ENCODE measurements at places on chromosomes 11 and 22.

DNA sequence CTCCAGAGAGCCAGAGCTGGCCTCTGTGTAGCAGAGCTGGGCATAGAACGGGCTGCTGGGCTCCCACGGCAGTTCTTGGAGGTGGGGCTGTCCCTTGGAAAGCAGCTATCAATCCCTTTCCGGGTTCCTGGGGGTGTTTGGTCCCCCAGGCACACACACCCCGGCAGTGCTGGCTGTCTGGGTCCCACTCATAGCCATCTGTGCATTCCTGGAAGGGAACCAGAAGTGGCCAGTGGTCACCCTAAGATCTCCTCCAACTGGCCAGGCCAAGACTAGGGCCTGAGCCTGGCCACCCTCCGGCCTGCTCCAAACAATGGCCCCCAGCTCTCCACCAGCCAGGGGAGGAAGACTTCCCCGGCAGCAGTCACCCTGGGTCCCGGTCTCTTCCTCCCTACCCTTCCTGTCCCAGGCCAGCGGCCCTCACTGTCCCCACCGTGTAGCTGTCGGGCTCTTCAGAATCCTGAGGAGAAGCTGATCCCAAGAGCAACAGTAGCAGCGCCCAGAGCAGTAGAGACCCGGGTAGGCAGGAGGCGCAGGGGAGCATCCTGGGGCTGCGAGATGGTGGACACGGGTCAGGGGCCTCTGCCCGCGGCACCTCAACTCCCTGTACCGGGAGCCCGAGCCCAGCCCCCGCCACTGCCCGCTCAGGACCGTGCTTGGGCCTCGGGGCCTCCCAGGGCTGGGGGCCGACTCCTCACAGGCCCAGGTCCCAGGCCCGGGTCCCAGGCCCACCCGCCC lies 620 bp downstream of the EFEMP2 start:
- DNase-seq = no peak

DNA sequence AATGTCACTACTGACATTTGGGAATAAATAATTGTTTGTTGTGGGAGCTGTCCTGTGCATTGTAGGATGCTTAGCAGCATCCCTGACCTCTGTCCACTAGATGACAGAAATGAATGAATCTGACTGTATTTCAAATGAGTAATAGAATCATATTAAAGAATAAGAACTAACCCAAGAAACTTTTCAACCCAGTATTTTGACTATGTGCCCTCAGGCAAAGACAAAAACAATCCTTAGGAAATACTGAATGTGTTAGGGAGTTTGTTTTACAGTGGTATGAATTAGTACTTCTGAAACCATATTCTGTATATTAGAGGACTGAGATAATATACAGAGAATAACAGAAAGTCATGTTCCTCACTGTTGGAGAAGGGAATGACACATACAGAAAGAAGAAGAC lies 320.9 kb upstream of the PITPNB start:
- no peak for DNase-seq

- no peak for DNase-seq
Measured at GRCh38 chr11:86202013-86202336, 42.6 kb upstream of the EED start.

DNA sequence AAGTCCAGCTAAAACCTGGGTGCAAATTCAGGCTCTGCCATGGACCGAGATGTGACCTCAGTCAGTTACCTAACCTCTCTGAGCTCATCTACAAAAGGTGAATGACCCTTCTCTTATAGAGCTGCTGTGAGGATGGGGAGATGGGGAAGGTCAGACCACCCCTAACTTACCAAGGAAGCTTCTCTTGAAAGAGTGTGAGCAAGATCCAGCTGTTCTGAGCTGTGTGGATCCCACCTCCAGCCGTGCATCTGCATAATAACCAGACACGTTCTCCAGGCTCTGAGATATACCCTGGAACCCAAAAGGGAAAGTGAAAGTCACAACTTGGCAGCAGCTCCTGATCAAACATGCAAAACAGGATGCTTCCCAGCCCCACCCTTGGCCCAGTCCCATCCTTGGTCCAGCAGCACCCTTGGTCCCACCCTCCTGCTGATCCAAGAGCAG lies at the start of gene APOL3:
Gene APOL3, minus strand, starts transcription at position 257 of the 444 bp plus-strand sequence. CDS start 11,700 bp downstream, outside the sequence.
- DNase-seq = no peak

GRCh38 chr22:43246188-43246587 lies 59.3 kb upstream of the TTLL12 start:
- no peak for DNase-seq

DNA sequence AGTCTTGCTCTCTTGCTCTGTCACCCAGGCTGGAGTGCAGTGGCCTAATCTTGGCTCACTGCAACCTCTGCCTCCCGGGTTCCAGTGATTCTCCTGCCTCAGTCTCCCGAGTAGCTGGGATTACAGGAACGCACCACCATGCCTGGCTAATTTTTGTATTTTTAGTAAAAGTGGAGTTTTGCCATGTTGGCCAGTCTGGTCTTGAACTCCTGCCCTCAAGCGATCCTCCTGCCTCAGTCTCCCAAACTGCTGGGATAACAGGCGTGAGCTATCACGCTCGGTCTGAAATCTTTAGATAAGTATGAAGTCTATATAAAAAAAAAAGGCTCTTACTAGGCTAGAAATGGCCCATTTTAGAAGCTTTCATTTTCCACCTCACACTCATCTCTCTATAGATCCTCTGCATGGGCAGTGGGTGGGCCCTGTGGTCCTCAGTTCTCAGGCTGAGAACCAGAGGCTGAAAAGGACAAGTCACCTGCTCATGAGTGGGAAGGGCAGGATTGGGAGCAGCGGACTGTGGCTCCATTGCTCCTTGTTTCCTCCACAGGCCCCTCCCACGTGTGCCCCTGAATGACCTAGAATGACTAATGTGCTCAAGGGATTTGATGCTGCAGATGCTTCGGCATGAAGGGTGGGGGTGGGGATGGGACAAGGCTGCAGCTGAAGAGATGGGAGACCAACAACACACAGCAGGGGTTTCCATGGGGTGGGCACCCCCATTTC lies 19.8 kb upstream of the PRAME start:
- no peak for DNase-seq

- peak; percentile 97 for DNase-seq
Measured at GRCh38 chr11:363948-364761, 5.1 kb upstream of the B4GALNT4 start.

DNA sequence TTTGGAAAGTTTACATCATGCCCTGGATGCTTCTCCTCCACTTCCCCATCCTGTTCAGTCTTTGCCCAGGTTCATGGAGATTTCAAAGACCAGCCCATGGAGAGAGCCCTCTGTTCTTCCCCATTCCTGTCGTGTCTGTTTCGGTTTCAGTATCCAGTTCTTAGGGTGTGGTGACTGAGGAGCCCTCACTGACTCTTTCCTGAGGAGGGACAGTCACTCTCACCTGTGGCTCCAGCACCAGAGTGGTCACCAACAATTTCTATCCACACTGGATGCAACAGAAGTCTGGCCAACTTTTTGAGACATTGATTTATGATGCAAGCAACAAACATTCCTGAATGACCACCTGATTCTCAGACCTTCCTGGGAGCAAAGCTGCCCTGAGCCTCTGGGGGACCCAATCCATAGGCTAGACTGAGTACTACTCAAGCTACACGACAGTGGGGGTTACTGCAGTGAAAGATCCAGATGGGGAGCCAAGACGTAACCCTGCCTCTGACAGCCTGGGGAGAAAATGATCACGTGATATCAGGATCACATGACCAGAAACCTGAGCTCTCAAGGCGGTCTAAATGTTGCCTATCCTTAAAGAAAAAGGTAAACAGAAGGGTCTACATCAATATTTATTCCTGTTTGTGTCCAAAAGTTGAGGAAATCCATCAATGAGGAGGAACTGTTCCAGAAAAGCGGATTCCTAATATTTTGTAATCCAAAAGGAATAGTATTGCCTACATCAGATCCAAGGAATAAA lies 76.2 kb upstream of the VPREB1 start:
- DNase-seq = no peak

DNA sequence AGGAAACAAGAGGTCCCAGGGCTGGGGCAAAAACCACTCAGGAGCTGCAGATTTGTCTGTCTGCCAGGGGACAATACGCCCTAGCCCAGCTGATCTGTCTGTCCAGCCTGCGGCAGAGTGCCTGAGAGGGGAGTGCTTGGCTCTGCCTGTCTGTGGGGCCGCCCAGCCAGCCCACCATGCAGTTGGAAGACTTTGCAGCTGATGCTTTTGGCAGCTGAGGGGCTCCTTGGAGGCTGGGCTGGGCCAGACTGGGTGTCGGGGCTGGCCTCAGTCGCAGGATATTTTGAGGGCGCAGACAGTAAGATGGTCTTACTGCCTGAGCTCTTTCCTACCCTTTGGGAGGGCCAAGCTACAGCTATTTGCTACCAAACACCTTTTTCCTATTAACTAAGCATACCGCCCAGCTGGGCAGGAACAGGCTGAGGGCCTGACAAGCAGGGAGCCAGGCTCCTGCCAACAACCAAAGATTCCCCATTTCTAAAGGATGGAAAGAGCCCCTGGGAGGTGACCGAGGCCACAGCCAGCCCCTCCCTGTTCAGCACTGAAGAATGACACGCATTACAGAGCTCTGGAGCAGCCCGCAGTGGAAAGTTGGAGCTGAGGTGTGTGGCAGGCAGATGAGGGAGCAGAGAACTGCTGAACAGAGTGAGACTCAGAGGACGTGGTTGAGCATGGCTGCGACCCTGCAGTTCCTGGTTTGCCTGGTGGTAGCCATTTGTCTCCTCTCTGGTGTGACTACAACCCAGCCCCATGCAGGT lies at the start of gene FAM180B:
Gene FAM180B, plus strand, starts transcription at position 581 of the 758 bp plus-strand sequence. Its CDS starts 91 bp downstream, at position 672.
- DNase-seq = no peak

GRCh38 chr11:73680687-73681086 lies 34.3 kb downstream of the PLEKHB1 start:
- no peak for DNase-seq

- DNase-seq = no peak
Measured at GRCh38 chr11:135008412-135008811, 596.4 kb upstream of the B3GAT1 start.

DNA sequence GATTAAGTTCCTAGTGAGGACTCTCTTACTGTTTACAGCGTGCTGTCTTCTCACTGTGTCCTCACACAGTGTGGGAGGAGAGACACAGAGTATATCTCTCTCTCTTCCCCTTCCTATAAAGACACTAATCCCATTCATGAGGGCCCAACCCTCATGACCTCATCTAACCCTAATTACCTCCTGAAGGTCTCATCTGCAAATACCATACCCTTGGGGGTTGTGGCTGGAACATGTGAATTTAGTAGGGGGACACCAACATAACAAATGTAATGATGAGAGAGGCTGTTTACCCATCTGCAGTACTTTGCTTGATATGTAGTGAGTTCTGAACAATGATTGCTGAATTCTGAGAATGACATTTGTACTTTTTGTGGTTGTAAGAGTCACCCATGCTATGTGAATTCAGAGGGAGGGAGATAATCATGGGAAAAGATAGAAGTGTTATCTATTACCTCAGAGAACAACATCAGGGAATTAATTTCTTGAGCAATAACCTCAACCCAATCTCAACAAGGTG lies 4.9 kb upstream of the OR52W1 start:
- no peak for DNase-seq

DNA sequence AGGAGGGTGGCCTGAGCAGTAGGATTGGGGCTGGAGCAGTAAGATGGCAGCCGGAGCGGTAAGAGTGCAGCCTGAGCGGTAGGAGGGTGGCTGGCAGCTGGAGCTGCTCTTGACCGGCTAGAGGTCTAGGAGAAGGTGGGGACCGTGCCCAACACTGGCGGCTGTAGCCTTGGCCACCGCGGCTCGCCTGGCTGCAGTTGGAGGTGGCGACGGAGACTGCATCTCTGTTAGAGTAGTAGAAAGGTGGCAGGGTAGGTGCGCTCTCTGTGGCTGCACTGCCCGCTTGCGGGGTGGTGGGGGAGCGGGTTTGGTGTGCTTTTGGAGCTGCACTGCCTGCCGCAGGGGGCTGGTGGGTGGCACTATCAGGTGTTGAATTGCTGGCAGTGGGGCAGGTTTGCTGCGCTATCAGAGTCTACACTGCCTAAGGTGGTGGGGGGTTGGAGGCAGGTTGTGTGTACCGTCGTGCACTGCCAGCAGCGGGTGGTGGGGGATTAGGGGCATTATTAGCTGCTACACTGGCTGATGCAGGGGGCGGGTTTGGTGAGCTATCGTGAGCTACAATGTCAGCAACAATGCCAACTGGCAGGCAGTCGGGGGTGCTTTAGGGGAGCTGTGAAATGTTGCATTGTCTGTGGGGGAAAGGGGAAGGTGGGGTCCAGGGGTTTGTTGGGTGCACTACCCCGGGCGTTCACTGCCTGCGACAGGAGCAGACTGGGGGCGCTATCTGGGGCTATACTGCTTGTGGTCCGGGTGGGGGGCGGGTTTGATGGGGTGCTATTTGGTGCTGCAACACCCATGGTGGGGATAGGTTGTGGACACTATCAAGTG lies 4461.3 kb upstream of the OR11H1 start:
- DNase-seq = no peak

- DNase-seq = no peak
Measured at GRCh38 chr22:29299136-29299900, 7.1 kb upstream of the GAS2L1 start.

DNA sequence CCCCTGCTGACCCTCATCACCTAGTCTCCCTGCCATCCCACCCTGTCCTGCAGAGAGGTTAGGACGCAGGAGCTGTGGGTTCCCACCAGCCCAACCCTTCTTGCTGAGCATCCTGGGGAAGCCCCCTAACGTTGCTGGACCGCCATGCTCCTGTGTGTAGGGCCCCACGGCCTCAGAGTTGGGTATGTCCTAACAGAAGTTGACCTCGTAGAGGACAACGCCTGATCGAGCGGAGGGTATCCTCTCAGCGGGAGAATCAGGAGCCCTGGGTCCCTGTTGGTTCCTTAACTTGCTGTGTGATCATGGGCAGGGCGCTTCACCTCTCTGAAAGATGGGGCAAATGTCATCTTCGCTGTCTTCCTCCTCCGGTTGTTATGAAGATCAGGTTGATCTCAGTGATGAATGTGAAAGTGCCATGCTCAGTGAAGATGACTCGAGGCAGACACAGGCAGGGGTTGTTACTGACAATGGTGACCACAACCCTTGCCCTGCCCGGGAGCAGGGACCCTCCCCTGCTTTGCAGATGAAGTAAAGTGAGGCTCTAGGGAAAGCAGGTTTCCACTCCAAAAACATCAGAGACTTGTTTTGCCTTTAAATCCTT lies 19.3 kb upstream of the CD5 start:
- no peak for DNase-seq

DNA sequence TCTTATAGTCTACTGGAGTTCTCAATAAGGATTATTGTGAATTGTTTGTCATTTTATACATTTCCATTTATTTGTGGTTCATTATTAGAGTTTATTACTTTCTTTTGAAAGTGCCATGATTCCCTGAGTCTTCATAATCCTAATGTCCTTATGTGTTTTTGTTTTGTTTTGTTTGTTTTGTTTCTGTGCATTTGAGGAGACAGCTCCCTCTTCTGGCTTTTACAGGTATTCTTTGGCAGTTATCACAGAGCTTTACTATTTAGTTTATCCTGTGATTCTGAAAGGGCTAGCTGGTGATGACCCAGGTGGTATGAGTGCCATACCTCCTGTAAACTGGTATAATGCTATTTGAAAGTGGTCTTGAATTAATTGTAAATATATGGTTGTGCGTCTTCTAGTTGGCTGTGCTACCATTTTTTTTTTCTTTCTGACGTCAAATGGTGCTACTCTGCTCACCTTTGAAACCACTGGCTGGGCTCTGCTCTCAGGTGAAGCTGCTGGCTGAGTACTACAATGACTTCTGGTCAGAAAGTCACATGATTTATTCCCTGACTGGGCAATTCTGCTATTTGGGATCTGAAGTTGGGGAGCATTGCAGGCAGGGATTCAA lies 751.2 kb downstream of the JRKL start:
- no peak for DNase-seq

GRCh38 chr11:97157221-97157740 lies 767.5 kb downstream of the JRKL start:
- DNase-seq = no peak

All from 8988T (cell line).